Activated naive CD4-positive, alpha-beta T cell treated with anti-CD3 and anti-CD28 coated beads, Interleukin-2, amount 50 U/mL, for 72 hours (primary cell): ENCODE measurements at places on chromosomes 2 and 18. TPM values are rescaled to one million over a fixed set of nuclear protein-coding genes. Genes with fewer than 3 reads are reported as not detected.

MAP4K4 gene
- total RNA-seq: 94.3 TPM

CNTNAP5 gene
- not detected for total RNA-seq

POMC gene
- 7.8 TPM for total RNA-seq

GKN1 gene
- not detected for total RNA-seq

SP140 gene
- 75.8 TPM for total RNA-seq

GPR75 gene
- 0.55 TPM for total RNA-seq

CD8A gene
- total RNA-seq: 1.7 TPM

MFSD6 gene
- 37.5 TPM for total RNA-seq

PSMA8 gene
- total RNA-seq: 0.45 TPM

TRABD2A gene
- total RNA-seq: 53.6 TPM

DAW1 gene
- total RNA-seq: not detected

LIMS4 gene
- 0.41 TPM for total RNA-seq

KLHL29 gene
- 4.7 TPM for total RNA-seq

DNER gene
- not detected for total RNA-seq

TBC1D8 gene
- 2.6 TPM for total RNA-seq

SIX2 gene
- not detected for total RNA-seq

FNDC4 gene
- total RNA-seq: not detected
